Neural progenitor cell (in vitro differentiated cells): ENCODE measurements at places on chromosomes 3 and 15. TPM values are rescaled to one million over a fixed set of nuclear protein-coding genes. Genes with fewer than 3 reads are reported as not detected.

ZNF660 gene
- 14.7 and 26.7 TPM in 2 replicates for total RNA-seq

ZKSCAN7 gene
- 14.1 and 18.7 TPM in 2 replicates for total RNA-seq

TMEM44 gene
- total RNA-seq, result 10.4 and 25.7 TPM in 2 replicates

OSBPL10 gene
- 5.1 and 8.4 TPM in 2 replicates for total RNA-seq

ITIH3 gene
- not detected in 2 replicates for total RNA-seq

- DNase-seq, result no peak
Measured at GRCh38 chr15:60340207-60340921, 57.4 kb downstream of the ANXA2 start.

GRCh38 chr3:183202004-183202722 is 39.6 kb upstream of the LAMP3 start:
- no peak for DNase-seq

- no peak for DNase-seq
Measured at GRCh38 chr3:43582866-43583265, 38.9 kb downstream of the ANO10 start.
